ENCODE measurements at places on chromosomes 3 and 15.
A peak's percentile ranks its signal among the peaks of the same experiment; 100 is the strongest.

DNA sequence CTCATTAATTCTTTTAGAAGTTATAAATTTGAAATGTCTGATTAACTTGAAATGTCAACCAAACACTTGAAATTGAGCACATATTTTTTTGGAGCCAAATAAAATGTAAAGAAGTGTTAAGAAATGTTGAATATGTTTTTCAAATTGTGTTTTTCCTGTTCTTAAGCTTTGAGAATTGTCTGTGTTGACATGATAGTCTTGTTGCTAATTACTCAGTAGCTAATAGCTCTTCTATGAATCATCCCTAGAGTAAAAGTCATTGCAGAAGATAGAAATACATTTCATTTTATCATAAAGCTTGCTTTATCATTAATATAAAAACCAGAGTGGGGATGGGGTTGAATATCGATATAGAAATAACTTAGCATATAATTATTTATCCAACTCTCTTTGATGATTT, 41.9 kb upstream of the ABHD10 start:
- no peak for DNase-seq

DNA sequence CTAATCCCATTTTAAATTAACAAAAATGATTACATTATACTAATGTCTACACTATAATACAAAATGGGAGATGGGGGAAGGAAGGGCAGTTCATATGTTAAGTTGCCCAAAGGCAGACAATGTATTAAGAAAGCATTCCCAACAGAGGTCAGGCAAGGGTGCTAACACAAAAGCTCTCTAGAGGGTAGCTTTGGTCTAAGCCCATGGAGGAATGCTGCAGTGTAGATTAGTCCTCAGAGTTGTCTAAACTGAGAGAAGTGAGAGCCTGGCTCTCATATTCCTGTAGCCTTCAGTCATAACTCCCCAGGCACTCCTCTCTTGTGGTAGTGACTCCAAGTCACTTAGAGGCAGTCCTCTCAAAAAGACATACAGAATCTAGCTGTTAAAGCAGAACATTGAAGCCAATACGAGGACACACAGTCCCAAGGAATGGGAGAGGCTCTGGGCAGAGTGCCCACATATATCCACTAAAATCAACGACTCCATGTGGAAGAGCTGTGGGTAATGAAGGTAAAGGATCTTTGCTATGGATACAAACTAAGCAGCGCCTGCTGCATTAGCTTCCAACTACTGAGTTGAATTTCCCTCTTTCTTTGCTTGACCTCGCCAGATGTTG, 14.5 kb downstream of the NEK10 start:
- DNase-seq = no peak

DNA sequence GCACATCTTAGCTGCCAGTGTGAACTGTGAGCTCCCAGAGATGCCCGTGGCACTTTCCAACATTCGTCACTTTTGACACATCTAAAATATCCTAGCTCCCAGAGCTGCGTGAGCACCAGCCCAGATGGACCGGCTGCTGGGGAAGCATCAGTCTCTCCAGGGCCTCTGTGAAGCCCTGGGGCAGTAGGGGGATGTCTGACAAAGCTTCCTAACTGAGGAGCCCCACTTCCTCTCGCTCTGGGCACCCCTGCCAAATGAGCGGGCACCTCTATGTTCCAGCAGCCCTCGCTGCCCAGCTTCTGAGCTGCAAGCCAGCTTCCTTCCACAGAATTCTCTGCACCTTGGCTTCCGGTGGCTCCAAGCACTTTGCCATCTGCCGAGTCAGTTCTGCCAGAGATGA, 91.1 kb downstream of the LIPC start:
- no peak for DNase-seq

GRCh38 chr3:38137615-38138348, 679 bp upstream of the MYD88 start:
- DNase-seq = peak; percentile 46

- no peak for DNase-seq
Measured at GRCh38 chr15:74303741-74304309, 63.6 kb downstream of the CYP11A1 start.

DNA sequence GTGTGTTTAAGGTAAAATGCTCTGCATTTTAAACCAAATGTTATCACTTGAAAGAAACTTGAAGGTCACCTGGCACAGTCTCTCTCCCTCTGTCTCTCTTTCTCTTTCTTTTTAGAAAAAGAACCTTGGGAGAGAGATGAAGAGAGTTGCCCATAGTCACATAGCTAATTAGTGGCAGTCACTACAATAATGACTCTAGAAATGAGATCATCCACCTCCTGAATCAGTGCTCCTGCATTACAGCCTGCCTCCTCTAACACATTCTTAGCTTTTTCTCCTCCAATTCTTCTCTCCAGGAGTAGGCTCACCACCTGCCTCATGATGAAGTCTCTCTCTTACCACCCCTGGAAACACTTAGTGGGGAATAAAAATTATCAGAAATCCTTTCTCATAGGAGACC, 2.5 kb downstream of the MYH15 start:
- DNase-seq = no peak

- DNase-seq = no peak
Measured at GRCh38 chr3:24944805-24945520, 450.3 kb upstream of the THRB start.

- no peak for DNase-seq
Measured at GRCh38 chr3:142270407-142270806, 45.0 kb upstream of the GK5 start.

DNA sequence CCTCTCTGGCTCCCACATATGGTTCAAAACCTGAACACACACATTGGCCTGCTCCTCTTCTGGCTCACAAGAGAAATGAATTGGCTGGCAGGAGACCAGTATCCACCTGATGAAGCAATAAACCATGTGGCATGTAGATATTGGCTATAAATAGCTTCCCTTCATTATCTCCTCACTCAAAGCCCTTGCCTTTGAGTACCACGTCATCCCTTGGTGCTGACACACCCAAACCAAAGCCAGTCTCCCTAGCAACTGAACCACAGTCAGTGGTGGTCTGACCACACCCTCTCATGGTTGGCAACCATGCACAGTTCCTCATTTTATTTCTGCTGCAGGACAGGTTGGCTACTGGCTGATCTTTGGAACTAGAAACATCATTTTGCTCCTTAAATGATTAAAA, 98.8 kb downstream of the ZNF621 start:
- DNase-seq = no peak

- no peak for DNase-seq
Measured at GRCh38 chr15:32096916-32097617, 66.8 kb downstream of the CHRNA7 start.

- DNase-seq = no peak
Measured at GRCh38 chr15:48279608-48280007, 51.6 kb upstream of the DUT start.

DNA sequence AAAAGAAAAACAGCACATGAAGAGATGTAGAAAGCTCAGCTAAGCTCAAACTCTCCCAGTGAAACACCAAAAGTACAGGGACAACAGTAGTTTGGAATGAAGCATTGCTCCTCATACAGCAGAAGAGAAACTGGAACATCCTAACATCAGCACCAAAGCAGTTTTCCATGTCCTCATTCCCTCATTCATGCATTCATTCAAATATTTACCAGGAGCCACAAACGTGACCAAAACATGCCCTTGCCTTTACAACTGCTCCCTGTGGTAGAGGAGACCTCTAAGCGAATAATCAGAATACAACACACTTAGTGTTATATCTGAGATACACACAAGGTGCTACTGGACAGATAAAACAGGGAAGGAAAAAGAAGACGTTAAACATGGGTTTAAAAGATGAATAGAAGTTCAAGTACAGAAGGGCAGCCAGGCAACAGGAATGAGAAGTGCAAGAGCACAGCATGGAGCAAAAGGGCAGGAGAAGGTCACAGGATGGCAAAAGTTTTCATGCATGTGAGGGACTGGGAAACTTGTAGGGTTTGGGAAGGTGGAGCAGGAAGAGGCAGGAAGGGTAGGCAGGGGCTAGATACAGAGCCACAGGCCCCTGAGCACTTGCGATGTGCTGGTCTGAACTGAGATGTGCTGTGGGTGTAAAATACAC, 58.5 kb upstream of the LMCD1 start:
- DNase-seq = no peak
